ENCODE measurements at places on chromosomes 13 and 19.

DNA sequence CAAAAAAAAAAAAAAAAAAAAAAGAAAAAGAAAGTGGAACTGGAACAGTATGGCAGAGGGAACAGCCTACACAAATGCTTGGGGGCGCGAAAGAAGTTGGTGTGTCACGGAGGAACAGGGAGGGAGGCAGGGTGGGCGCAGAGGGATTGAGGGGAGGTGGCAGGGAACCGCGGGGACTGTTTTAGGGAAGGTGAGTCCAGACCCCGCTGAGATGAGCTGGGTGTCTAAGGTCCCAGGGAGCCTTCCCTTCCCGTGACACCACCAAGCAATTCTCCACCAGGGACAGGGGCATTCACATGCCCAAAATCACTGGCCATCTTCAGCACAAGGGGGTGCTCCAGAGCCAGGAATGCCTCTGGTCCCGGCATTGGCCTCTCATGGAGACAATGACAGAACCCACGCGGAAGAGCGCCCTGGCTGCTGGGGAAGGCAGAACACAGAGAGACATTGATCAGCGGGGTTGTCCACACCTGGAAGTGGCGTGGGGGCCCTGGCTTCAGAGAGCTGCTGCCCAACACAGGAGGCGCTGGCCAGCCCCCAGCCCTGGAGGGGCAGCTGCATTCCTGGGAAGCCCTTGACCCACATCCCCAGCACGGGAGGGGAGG is 6.9 kb downstream of the PEAK3 start:
- DNase-seq: no peak

DNA sequence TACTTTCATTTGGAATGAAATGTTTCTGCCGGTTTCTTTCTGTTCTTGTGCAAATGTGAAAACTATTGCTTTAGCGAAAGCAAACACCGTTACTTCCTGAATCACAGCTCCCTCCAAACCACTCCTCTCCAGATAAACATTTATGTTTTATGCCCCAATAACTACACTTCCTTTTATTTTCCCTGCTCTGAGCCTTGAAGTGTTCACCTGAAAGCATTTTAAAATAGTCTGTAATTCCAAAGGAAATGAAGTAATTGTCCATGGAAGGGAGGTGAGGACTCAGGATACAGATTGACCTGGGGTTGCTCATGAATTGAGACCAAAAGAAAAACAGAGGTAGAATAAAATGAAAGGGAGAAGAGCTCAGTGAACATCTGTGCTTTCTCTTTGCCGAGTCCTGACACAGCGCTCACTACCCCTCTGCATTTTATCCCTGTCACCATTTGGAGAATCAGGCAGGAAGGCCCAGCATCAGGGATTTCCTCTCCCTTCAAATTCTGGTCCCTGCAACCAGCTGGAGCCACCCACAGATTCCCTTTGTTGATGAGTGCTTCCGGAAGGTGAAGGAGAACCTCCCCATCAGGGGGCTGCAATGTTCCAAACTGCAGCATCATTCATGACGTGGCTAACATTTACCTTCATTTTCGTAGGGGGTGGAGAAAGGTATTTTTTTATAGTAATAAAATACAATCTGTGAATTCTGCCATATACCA is 171.9 kb downstream of the ITGBL1 start:
- no peak for DNase-seq

- no peak for DNase-seq
Measured at GRCh38 chr19:10762656-10763055, 44.8 kb downstream of the DNM2 start.

- no peak for DNase-seq
Measured at GRCh38 chr13:107553838-107554237, 661.5 kb downstream of the LIG4 start.

GRCh38 chr19:54418030-54418929 is 3.0 kb downstream of the TTYH1 start:
- no peak for DNase-seq

- DNase-seq: no peak
Measured at GRCh38 chr13:40317980-40318327, 348.5 kb downstream of the FOXO1 start.
